Activated CD4-positive, CD25-positive, alpha-beta regulatory T cell (primary cell): ENCODE measurements at places on chromosomes 1 and 21.
A peak's percentile ranks its signal among the peaks of the same experiment; 100 is the strongest.

- DNase-seq = no peak
Observed at GRCh38 chr1:156746728-156747631, 4.5 kb downstream of the HDGF start.

GRCh38 chr1:4018466-4019146 is 118.5 kb upstream of the C1orf174 start:
- DNase-seq = no peak

DNA sequence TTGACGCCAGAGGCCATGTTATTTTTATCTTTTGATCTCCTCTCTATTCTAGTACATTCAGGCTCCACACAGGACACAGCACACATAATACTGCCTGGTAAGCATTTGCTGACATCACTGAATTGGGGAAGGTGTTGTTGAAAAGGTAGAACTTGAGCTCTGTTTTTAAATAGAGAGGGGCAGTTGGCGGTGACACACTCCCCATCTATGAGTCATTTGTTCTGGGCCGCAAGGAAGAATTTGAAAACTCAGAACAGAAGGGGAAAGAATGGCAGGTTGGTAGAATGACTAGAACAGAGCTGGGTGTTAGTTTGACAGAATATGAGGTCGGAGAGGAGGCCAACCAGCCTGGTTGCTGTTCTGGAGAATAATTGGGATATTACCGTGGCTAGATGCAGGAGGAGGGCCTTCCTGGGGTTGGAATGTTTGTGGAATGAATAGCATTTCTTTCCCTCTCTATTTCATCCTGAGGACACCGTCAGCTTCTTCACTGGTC is 52.1 kb upstream of the ERRFI1 start:
- DNase-seq = no peak

DNA sequence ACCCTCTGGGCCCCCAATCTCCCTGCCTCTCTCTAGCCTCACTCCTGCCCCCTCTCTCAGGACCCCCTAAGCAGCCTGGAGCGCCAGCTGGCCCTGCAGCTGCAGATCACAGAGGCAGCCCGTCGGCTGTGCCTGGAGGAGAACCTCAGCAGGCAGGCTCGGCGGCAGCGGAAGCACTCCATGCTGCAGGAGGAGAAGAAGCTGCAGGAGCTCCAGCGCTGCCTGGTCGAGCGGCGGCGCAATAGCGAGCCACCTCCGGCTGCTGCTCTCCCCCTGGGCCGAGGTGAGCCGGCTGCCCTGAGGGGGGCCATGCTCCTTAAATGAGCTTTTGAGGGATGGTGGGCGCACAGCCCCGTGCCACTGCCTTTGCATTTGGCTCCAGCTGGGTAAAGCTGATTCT is 6.2 kb downstream of the INAVA start:
- no peak for DNase-seq

- DNase-seq = no peak
Observed at GRCh38 chr1:52798331-52798730, 44.2 kb upstream of the ZYG11A start.

DNA sequence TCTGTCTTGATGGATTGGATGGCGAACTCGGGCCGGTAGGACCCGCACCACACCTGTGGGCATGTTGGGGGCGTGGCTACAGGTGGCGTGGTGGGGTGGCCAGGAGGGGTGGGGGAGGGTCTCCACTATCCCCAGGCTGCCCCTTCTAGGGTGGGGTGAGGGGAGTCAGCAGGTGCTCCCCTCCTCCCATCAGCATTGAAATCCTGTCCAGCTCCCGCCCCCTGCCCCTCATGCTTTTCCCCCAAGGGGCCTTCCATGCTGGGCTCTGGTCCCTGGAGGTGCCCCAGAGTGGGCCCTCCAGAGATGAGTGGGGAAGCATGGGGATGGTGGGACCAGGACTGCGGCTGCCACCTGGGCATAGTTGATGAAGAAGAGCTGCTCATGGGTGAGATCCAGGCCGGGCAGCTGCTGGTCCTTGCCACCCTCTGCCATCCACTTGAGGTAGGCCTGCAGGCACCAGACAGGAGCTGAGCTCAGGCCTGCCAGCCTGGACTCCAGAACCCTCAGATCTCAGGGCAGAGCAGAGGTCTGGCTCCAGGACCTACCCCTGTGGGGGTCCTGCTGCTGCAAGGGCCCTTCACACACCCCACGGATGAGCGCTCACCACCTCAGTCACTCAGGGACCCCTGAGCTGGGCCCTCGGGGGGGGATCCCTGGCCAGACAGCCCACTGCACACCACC is 5.1 kb downstream of the PRXL2B start:
- DNase-seq = no peak

- no peak for DNase-seq
Observed at GRCh38 chr21:44858791-44859190, 14.7 kb downstream of the PTTG1IP start.

DNA sequence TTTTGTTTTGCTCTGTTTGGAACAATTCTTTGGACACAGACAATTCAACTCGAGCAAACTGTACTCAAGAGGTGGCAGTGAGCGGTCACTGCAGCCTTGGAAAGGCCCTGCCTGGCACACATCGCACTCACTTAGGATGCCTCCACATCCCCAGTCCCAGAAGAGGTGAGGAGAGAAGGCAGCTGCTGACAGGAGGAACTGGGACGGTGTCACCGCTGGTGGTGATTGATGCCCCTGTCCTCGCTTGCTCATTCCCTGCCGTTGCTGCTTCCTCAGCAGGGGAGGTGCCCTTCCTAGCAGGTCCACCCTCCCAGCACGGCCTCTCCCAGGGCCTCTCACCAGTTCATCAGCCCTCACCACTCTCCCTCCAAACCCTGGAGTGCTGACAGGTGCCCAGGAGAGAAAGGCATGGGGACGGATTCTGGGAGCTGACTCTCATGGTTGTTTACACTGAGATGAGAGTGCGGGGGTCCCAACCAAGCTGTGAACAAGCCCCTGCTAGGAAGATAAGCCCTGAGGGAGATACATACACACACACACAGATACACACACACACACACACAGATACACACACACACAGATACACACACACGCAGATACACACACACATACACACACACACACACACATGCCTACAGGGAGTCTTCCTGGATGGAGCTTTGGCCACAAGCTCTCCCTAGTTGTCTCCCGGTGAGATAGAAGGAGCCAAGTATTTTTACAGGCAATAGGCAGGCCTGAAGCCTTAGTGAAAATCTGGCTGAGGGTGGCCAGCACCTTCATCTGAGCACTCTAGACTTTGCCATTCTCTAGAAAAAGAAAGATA is 101.1 kb downstream of the CDC7 start:
- no peak for DNase-seq

DNA sequence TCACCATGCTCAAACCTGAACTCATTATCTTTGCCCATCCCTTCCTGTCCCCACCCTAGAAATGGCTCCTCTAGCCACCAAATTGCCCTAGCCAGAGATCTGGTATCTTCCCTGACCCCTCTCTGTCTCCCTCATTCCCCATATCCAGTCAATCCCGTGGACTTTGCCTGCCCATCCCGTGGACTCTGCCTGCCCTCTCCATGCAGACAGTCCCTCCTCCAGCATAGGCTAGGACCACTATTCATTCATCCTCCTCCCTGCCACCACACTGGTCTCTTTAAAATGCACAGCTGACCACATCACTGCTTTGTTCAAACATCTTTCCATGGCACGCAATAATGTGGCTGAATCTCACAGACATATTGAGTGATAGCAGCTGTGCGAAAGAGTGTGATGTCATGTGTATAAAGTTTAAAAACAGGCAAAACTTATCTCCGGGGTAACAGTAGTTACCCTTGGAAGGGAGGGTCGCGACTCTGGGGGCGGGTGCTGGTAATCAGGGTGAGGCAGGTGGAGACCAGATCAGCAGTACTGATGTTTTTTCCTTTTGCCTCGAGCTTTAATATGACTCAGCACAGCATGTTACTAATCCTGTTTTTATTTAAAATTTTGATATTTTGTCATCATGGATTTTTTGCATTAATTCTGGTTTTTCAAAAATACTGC is 4.8 kb upstream of the SLC2A1 start:
- DNase-seq = no peak

GRCh38 chr1:161484613-161485012 is 20.6 kb upstream of the FCGR2A start:
- no peak for DNase-seq

GRCh38 chr1:22025368-22026155 is 24.1 kb downstream of the CELA3A start:
- peak; percentile 66 for DNase-seq

- DNase-seq = no peak
Observed at GRCh38 chr1:37717631-37718030, 25.3 kb downstream of the CDCA8 start.

- DNase-seq = no peak
Observed at GRCh38 chr1:11176081-11176706, 13.0 kb upstream of the ANGPTL7 start.

DNA sequence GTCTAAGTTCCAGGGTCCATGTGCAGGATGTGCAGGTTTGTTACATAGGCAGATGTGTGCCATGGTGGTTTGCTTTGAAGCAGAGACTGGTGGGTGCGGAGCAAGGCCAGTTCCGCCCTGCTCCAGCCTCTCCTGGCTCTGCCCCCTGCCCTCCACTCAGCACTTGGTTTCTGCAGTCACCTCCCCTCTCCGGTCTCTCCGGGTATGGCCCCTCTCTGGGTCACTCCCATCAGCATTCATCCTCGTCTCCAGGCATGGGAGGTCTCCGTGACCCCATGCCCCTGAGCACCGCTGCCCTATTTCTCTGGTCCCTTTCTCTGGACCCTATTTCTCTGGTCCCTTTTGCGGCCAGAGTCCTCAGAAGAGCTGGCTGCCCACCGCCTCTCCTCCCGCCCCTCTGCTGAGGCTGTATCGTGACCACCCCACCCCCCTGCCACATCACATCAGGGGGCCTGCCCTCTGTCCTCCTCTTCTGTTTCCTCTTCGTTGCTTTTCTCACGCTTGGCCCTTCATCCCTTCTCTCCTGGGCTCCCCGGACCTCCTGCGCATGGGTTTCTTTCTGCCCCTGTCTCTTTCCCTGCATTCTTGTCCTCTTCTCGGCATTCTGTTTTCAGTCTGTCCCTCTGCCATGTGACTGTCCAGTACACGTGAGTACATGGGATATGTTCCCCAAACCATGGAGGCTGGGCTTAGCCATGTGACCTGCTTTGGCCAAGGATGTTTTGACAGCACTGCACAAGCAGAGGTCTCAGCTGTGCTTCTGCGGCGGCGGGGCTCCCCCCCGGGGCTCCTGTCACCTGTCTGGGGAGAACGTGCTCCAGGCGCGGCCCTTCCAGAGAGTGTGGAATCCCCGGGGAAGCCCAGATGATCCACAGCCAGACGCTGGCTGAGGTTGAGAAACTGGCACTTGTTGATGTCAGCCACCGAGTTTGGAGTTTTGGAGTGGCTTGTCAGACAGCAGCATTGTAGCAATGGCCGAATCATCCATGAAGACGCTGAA is 54.4 kb upstream of the C1orf174 start:
- no peak for DNase-seq

- no peak for DNase-seq
Observed at GRCh38 chr1:204145033-204145504, 6.8 kb downstream of the ETNK2 start.

- DNase-seq = no peak
Observed at GRCh38 chr1:227213426-227213825, 104.9 kb downstream of the CDC42BPA start.

GRCh38 chr1:172400722-172401105 is 19.8 kb upstream of the C1orf105 start:
- DNase-seq = no peak

- no peak for DNase-seq
Observed at GRCh38 chr1:17739050-17739449, 16.1 kb upstream of the ACTL8 start.

- DNase-seq = no peak
Observed at GRCh38 chr1:170145770-170146676, at the start of gene NTMT2. NTMT2 (plus strand) TSS chr1:170145959; CDS start chr1:170146108, 149 bp downstream.

DNA sequence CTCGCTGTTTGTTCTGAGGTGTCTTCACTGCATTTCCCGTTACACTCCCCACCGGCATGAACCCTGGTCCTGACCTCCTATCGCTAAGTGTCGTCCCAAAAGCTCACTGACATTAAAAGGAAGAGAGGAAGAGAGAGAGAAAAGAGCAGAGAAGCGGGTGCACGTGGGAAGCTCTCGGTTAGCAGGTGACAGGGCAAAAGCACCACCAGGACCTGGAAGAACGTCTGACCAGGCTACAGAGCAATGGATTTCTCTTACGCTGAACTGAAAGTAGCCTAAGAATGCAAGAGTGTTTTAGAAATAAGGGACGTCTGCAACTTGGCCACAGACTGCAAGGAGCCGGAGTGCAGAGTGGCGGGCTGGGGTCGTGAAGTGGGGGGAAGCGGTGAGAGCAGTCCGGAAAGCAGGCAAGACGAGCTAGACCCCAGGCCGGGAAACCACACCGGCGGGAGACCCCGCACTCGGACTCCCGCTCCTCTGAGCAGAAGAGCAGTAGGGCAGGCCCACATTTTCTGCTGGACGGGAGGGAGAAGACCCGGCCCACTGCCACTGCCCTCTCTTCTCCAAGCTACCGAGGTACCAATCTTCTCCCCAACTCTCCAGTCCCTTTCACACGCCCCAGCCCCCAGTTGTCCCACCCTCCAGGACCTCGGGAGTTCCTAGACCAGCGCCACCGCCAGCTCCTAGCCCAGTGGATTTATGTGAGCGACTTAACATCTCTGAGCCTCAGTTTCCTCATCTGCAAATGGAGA is 8.3 kb upstream of the MPZL1 start:
- no peak for DNase-seq

DNA sequence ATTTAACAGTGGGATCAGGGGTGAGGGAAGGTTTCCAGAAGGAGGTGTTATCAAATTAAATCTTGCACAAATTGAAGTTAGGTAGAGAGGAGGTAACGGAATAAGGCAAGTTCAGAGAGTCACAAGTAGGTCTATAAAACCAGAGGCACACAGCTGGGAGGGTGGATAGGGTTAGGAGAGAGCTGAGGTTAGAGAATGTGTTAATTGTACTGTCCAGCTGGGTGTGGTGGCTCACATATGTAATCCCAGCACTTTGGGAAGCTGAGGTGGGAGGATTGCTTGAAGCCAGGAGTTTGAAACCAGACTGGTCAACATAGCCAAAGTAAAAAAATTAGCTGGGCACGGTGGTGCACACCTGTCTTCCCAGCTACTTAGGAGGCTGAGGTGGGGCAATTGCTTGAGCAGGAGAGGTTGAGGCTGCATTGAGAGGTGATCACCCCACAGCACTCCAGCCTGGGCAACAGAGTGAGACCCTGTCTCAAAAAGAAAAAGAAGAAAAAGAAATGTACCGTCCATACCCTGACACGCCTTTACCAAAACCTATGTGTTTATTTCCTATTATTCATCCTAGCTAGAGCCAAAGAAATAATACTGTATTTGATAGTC is 20.2 kb downstream of the SPATA45 start:
- DNase-seq = no peak

DNA sequence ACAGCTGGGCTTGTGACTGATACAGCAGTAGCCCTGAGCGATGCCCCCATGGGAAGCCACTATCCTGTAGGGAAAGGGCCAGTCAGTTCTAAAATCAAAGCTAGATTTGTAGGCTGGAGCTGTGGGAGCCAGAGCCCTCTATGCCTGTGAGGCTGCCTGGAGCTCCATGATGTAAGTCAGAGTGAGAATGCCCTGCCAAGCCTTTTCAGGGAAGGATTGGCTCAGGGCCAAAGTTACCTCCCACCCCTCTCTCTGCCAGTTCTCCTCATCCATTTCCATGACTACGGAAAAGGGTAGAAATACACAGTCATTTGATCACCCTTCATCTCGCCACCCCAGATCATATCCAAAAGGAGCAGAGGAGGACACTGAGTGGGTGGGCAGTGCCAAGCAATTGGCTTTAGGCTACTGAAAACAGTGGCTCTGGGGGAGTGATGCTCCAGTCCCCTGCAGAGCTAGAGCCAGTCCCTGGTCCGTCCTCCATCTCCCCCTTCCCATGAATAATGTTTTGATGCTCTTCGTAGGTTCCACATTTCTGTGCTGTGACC is 59.5 kb upstream of the KCNA3 start:
- DNase-seq = no peak
